ENCODE measurements at places on chromosomes 11 and 22.

GRCh38 chr11:114216796-114217180 is 79.4 kb upstream of the NNMT start:
- DNase-seq = no peak

- DNase-seq = no peak
Measured at GRCh38 chr11:106785913-106786650, 232.2 kb downstream of the GUCY1A2 start.

- no peak for DNase-seq
Measured at GRCh38 chr11:134036492-134037045, 32.3 kb upstream of the JAM3 start.

DNA sequence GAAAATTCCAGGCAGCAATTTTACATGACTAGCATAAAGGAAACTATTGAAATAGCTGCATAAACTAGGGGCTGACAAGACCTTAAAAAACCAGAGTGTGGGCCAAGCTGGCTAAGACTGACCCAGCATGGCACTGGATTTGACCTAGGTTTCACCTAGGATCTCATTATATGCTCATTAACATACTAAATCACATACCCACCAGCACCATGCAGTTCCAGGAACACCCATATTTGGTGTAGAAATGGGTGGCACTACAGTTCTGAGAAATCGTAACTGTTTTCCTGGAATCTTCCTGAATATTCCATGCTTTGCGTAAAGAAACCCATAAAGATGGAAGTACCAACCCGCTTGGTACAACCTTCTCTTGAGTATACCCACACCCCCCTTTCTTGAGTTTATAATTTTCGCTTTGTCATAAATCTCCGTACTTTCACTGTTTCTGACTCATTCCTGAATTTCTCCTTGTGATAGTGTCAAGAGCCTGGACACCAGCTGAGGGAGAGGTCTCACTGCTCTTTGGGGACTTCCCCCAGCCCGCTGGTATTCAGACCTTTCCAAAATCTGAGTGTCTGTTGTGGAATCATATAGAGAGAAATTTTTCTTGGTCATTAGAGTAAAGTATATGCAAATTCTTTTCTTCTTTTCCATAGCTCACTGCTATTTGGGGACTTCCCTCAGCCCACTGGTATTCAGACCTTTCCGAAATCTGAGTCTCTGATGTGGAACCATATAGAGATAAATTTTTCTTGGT is 55.1 kb downstream of the MTMR3 start:
- no peak for DNase-seq

DNA sequence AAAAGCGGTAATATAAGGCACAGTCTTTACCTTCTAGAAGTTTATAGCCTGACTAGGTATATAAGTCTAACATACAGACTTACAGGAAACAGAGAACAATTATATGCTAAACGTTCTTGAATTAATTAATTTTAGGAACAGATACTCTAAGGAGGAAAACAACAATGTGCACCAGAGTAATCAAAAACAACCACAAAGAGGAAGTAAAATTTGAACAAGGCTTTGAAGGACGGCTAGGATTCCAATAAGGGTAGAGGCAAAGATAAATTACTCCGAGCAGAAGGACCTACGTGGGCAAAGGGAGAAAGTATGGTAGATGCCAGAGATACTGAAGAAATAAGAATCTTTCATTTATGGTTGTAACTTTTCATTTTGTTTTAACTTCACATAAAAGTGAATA is 54.4 kb downstream of the ENTHD1 start:
- DNase-seq = no peak

- no peak for DNase-seq
Measured at GRCh38 chr11:17401316-17401715, 12.9 kb upstream of the KCNJ11 start.

DNA sequence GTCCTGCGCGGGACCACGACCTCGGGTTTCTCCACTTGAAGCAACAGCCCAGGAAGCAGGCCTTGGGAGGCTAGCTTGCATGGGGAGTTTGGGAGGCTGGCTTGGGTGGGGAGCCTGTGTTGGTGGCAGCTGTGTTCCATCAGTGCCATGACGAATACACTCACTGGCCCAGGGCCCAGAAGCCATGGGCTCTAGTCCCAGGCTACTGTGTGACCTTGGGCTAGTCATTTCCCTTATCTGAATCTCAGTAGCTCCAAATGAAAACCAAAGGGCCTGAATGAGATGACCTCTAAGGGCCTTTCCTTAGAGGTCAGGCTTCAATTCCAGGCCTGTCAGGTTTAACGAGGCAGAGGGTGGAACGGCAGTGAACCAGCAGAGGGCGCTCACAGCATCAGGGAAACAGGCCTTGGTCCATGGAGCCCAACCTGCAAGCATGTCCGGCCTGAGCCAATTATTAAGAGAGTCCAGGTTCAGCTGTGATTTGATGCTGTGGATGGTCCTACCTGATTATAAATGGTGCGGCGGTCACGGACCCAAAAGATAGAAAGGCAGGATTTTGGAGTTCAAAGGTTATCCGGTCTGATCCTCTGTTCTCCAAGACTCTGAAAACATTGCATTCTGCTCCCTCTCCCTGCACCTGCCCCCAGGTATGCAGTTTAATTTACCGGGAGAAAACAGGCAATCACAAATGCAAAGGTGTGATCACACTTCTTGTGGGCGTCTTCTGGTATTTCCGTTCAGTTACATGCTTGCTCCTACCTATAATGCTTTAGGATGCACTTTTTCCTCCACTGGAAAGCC is 15.9 kb downstream of the PTPN5 start:
- DNase-seq = no peak

DNA sequence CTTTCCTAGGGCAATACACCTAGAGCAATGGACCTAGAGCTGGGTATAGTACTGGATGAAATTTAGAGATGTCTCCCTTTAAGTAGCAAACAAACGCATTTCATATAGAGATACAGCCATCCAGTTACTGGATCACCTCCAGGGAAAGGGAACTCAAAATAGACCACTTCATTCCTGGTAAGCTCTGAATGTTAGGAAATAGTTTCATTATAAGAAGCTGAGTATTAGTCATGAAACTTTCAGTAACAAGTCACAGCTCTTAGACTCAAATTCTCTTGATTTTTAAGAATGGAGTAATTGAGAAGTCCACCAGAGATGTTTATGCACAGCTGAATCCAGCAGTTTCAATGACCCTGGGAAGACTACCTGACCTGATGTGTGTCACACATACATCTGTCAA is 221.9 kb downstream of the FAM76B start:
- DNase-seq = no peak

GRCh38 chr22:45485261-45485660 is 17.4 kb upstream of the FBLN1 start:
- DNase-seq = no peak

GRCh38 chr22:37898441-37899181 is 7.5 kb upstream of the MICALL1 start:
- peak; percentile 65 for DNase-seq

GRCh38 chr11:109155291-109155690 is 266.7 kb upstream of the C11orf87 start:
- DNase-seq = no peak

- no peak for DNase-seq
Measured at GRCh38 chr22:48894064-48894671, 933.5 kb downstream of the BRD1 start.

- no peak for DNase-seq
Measured at GRCh38 chr11:25535467-25536272, 796.3 kb upstream of the ANO3 start.

DNA sequence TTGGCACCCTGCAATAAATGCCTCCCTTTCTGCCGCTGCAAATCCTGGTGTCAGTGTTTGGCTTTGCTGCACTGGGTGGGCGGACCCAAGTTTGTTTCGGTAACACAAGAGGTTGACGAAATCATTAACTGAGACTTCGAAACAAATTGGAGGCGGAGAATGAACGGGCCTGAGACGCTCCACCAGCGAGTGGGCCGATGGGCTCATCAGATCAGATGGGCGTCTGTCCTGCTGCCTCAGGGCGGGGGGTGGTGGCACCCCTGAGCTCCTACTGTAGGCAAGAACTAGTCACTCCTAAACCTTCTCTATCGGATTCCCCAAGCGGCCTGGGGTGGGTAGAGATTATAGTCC is 918 bp upstream of the CAPN5 start:
- DNase-seq = peak; percentile 26

- no peak for DNase-seq
Measured at GRCh38 chr11:45481026-45481425, 184.4 kb downstream of the CHST1 start.

DNA sequence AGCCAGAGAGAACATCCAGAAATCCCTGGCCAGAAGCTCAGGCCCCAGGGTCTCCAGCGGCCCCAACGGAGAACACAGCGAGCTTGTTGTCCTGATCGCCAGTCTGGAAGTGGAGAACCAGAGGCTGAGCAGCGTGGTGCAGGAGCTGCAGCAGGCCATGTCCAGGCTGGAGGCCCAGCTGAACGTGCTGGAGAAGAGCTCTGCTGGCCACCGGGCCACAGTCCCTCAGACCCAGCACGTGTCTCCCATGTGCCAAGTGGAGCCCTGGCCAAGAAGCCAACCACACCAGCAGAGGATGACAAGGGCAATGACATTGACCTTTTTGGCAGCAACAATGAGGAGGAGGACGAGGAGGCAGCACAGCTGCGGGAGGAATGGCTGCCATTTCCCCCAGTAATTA is 20.6 kb upstream of the SCGB1D1 start:
- no peak for DNase-seq

- DNase-seq = no peak
Measured at GRCh38 chr22:23862103-23862502, 4.4 kb downstream of the SLC2A11 start.

- peak; percentile 63 for DNase-seq
Measured at GRCh38 chr11:2366276-2366675, 10.8 kb upstream of the CD81 start.

DNA sequence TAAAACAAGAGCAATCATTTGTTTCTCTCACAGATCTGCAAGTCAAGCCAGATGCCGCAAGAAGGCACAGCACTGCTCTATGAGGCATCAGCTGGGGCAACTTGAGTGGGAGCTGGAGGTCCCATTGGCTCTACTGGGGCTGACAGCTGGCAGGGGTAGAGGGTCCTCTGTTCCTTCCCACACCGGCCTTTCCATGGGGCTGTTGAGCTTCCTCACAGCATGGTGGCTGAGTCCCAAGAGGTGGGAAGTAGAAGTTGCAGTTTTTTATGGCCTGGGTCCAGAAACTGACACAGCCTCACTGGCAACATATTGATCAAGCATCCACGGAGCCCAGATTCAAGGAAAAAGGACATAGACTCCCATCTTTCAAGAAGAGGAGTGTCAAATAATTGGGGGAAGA is 34.4 kb downstream of the RPL3 start:
- DNase-seq = no peak

GRCh38 chr11:9576701-9577381 is 3.4 kb downstream of the WEE1 start:
- no peak for DNase-seq

- DNase-seq = no peak
Measured at GRCh38 chr11:47551086-47551485, 1.8 kb downstream of the CELF1 start.

- DNase-seq = peak; percentile 73
Measured at GRCh38 chr11:1087279-1087960, 12.7 kb downstream of the MUC2 start.

- no peak for DNase-seq
Measured at GRCh38 chr11:122813894-122814270, 24.4 kb upstream of the CRTAM start.

DNA sequence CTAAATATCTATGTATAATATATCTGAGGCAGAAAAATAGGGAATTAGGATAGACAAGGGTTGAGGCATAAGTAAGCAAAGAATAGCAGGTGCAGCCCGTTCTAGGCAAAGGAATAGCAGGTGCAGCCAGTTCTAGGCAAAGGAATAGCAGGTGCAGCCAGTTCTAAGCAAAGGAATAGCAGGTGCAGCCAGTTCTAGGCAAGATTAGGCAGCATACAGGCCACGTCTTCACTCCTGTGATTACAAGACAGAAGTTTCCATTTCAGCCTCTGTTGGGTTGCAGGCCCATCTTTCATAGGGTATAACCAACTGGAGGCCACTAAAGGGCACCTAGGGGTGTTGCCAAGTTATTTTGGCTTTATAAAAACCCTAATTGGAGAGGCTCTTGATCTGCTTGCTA is 28.8 kb upstream of the CHORDC1 start:
- no peak for DNase-seq

- no peak for DNase-seq
Measured at GRCh38 chr22:36234919-36235318, 4.4 kb downstream of the APOL2 start.

- DNase-seq = peak; percentile 47
Measured at GRCh38 chr11:110712659-110713448, 617 bp upstream of the ARHGAP20 start.

- DNase-seq = peak; percentile 79
Measured at GRCh38 chr22:23767673-23768548, at the start of gene CHCHD10. Gene CHCHD10 (minus strand): TSS chr22:23767972. CDS start chr22:23767874, 98 bp downstream.

GRCh38 chr11:31809541-31809856 is 1.6 kb downstream of the PAX6 start:
- no peak for DNase-seq

- no peak for DNase-seq
Measured at GRCh38 chr11:23932485-23932898, 564.4 kb upstream of the LUZP2 start.

DNA sequence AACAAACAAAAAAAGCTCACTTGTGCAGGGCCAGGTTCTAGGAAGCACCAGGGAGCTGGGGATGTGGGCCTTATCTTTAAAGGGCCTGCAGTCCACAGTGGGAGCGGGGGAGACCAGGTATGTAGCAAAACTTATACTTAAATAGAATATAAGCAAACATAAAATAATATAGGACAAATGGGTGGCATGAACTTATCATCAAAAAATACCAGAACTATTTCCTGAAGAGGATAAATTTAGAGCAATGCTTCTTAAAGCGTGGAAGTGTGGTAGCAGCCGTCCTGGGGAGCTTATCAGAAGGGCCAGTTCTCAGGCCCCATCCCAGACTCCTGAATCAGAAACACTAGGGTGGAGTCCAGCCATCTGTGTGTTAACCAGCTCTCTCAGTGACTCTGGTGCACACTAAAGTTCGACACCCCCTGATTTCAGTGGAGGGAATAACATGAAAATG is 9.3 kb downstream of the VPS26B start:
- no peak for DNase-seq

GRCh38 chr11:824292-824880 is 3.3 kb upstream of the CRACR2B start:
- DNase-seq = peak; percentile 87

DNA sequence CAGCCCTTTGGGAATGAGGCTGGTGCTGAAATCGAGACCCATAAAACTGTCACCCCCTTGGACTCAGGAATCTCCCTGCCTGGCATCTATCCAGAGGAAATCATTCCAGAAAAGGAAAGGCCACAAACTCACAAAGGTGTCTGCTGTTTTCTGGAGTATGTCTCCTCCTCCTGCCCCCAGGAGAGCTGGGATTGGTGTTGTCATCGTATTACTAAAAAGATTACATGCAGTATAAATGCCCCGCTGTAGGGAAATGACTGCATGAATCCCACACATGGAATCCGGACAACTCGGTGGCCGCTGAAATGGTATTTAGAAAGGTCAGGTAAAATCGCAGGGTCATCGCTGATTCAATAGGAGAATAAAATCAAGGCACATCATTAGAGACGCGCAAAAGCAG is 18.9 kb upstream of the RFPL3 start:
- DNase-seq = no peak

Measured in posterior cingulate gyrus (tissue), 11 donors.